SW480 (cell line): ENCODE measurements at places on chromosomes 6 and 20.

GRCh38 chr6:47000842-47001241, 41.3 kb downstream of the ADGRF1 start:
- DNase-seq, result no peak

DNA sequence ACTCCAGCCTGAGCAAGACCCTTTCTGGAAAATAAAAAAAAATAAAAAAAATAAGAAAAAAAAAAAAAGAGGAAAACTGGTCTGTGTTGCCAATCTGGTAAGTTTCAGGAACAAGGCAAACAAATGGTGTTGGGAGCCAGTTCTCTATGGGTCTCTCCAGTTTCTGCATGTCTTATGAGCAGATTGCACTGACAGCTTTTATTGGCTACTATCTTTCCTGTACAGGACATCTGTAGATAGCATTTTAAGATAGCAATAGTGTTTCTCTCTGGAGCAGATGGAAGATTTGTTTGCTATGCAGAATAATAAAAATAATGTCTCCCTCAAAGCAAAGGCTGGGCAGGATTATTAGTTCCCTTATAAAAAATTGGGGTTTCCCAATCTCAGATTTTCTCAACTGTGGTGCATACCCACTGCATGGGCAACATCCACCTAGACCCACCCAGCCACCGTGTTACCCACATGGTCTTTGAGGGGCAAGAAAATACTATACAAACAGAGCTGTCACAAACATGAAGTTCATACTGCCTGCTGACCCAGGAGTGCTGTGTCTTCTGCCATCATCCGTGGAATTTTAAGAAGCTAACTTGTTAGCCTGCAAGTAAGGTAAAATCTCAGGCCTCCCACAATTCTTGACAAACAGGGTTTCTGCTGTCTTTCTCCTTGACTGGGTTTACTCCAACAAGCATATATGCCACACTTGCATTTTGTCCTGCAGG, 9.5 kb downstream of the GMDS start:
- no peak for DNase-seq

- DNase-seq, result no peak
Measured at GRCh38 chr20:32184961-32185603, 22.5 kb downstream of the PLAGL2 start.

GRCh38 chr6:13234130-13234529, 94.2 kb downstream of the TBC1D7 start:
- DNase-seq, result no peak

GRCh38 chr6:20875369-20875963, 341.2 kb downstream of the CDKAL1 start:
- DNase-seq, result peak; percentile 37

DNA sequence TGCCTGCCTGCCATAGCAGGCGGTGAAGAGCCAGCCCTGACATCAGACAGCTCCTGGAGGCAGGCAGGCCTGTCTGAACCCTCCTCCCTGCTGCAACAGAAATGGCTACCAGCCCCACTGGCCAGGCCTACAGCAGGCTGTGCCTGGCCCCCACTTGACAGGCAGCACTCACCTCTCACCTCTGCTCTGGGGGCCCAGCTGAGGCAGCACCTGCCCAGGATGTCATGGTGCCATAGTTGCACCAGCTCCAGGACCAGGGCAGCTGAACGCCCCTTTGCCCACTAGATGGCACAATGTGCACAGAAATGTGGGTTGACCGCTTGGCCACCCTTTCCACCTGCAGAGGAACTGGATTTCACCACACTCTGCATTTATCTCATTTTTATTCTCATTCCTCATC, 30.6 kb downstream of the MRPL14 start:
- peak; percentile 56 for DNase-seq

- no peak for DNase-seq
Measured at GRCh38 chr6:71737953-71738352, 148.4 kb upstream of the RIMS1 start.

DNA sequence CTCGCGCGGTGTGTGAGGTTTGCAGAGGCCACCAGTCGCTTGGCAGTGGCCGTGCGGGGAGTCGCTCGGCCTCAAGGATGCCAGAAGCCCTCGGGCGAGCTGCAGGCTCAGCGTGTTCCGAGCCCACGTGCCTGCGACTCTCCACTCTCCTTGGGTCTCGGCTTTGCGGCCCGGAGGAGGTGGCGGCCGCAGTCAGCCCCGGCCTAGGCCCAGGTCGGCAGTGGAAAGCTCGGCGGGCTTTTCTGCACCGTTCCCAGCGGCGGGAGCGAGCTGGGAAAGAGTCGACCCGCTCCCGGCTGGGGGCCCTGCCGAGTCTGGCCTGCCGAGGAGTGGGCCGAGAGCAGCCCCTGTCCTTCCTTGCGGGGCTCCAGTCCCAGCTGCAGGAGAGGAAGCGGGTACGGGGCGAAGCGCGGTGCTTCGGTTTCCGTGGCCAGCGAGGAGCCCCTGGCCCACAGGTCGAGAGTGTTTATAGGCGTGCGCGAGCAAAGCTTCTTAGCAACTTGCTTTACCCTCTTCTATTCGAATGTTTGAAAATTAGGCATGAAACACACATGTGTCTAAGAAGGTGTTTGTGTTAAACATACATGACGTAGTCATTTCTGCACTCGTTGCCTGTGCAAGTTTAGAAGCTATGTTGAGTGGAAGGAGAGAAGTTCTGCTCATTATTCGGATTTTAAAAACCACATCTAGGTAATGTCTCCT, 5.6 kb downstream of the FOXC1 start:
- no peak for DNase-seq

GRCh38 chr20:51494241-51495110, 48.0 kb downstream of the NFATC2 start:
- DNase-seq, result no peak

GRCh38 chr6:140370976-140371870, 996.8 kb upstream of the CITED2 start:
- DNase-seq, result no peak

GRCh38 chr6:168542301-168542700, 101.3 kb downstream of the SMOC2 start:
- DNase-seq, result no peak

DNA sequence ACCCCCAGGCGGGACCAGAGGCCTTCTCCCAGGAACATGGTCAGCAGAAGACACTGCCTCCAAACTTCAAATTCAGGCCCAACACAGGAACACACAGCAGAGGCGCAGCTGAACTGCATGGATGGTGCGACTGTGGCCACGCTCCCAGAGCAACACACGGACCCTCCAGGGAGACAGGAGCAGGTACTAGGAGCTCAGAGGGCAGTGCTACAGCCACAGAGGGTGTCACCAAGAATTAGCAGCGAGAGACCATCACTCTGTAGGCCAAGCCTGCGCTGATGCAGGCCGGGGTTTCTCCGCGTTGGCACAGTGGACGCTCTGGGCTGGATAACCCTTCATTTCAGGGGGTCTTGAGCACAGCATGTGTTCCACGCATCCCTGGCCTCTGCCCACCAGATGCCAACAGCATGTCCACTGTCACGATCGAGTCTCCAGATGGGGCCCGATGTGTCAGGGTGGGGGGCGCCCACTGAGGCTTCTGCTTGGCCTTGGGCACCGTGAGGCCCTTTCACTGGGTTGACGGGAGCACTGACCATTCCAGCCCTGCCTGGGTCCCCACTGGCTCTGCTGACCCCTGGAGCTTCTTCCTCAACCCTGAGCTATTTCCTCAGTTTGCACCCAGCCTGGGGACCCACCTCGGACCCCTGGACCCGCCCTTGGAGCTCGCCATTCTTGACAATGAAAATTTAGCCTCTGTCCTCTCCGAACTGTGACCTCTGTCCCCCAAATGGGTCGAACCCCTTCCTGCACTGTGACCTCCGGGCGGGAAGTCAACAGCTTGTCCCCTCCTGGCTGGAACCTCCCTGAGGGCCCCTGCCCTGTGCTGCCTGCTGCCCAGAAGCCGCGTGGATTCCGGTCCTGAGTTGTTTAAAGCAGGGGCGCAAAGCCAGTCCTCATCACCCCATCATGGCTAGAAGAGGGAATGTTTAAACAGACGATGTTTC, 239.4 kb downstream of the DLL1 start:
- no peak for DNase-seq

DNA sequence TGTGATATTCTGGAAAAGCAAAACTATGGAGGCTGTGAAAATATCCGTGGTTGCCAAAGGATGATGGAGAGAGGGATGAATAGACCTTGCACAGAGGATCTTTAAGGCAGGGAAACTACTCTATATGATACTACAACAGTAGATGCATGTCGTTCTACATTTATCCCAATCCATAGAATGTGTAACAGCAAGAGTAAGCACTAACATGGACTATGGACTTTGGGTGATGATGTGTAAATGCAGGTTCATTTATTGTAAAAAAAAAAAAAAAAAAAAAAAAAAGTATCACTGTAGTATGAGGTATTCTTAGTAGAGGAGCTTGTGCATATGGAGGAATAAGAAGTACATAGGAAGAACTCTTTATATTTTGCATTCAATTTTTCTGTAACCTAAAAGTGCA, 507.5 kb downstream of the PHF3 start:
- no peak for DNase-seq

DNA sequence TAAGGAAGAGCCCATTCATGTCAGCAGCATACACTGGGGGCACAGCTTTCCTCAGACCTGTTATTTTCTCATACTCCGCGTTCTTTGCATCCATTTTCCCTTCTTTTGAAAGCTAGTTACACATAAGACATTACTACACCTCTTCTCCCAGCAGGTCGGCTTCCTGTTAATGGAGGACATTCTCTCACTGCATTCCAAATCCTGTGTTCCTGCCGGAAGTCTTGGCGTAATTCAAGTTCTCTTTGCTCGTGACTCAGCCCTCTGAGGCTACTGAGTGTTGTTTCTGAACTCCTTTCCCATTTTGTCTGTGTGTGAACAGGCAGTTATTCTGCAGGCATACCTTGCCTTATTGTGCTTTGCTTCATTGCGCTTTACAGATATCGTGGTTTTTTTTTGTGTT, 97.5 kb upstream of the ZBTB24 start:
- no peak for DNase-seq

GRCh38 chr6:105482227-105482844, 79.5 kb upstream of the PREP start:
- DNase-seq, result no peak

GRCh38 chr6:40563111-40563510, 24.1 kb downstream of the LRFN2 start:
- no peak for DNase-seq

- no peak for DNase-seq
Measured at GRCh38 chr6:122264557-122264956, 134.9 kb upstream of the HSF2 start.

DNA sequence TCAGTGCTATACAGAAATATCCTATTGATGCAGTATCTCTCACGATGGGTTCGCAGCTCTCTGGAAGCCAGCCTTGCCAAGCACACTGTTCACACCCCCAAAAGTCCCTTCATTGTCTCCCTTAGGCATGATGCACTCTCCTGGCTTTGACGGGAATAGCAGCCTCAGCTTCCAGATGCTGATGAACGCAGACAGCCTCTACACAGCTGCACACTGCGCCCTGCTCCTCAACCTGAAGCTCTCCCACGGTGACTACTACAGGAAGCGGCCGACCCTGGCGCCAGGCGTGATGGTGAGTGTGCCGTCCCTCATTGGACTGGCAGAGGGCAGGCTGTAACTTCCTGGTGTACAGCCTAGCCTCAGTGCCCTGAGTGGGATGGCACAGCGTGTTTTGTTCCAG, 60.0 kb upstream of the PBOV1 start:
- no peak for DNase-seq
